ENCODE measurements at places on chromosomes 1 and 21. TPM values are rescaled to one million over a fixed set of nuclear protein-coding genes. Genes with fewer than 3 reads are reported as not detected.

GRCh38 chr1:168114845-168115244 is 21.9 kb downstream of the GPR161 start:
- no peak for DNase-seq

- no peak for DNase-seq
Measured at GRCh38 chr1:100458661-100459357, 79.1 kb upstream of the GPR88 start.

DNA sequence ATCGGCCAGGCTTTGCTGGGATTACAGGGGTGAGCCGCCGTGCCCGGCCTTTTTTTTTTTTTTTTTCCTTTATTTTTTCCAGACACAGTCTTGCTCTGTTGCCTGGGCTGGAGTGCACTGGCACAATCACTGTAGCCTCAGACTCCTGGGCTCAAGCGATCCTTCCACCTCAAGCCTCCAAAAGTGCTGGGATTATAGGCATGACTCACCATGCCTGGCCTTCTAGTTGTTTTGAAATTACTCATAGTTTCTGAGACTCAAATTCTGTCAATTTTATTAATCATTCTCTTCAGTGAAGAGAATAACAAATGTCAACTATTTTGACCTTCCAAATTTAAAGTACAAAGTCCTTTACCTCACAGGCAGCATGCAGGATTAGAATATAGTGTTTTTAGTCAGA is 374.5 kb downstream of the PLA2G4A start:
- no peak for DNase-seq

GRCh38 chr1:173005196-173005864 is 45.4 kb downstream of the TNFSF18 start:
- DNase-seq: no peak

PLA2G5 gene
- total RNA-seq: under 0.01 TPM

RAP1GAP gene
- total RNA-seq: under 0.01 TPM

TRIM45 gene
- 1.5 TPM for total RNA-seq

All from lung microvascular endothelial cell (primary cell).